GDM1 (cell line): ENCODE measurements at places on chromosomes 12 and 14.

GRCh38 chr12:88562846-88563582 is 17.3 kb downstream of the KITLG start:
- no peak for DNase-seq

GRCh38 chr12:92425165-92425564 is 277.6 kb upstream of the PLEKHG7 start:
- DNase-seq = no peak

DNA sequence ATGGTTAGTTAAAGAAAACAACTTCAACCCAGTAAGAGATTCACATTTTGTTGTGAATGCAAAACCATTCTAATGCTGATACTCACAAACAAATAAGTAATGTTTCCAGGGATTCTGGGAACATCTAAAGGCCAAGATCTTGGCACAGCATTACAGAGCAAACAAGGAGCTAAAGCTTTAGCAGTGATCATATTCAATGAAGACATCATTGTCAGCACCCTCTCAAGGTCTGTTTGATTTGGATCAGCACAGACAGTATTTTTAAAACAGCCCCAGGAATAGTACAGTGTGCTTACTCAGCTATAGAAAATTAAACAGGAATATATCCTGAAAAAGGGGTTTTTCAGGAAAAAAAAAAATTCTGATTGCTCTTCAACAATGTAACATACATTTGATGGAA is 71.4 kb downstream of the TMEM260 start:
- no peak for DNase-seq

DNA sequence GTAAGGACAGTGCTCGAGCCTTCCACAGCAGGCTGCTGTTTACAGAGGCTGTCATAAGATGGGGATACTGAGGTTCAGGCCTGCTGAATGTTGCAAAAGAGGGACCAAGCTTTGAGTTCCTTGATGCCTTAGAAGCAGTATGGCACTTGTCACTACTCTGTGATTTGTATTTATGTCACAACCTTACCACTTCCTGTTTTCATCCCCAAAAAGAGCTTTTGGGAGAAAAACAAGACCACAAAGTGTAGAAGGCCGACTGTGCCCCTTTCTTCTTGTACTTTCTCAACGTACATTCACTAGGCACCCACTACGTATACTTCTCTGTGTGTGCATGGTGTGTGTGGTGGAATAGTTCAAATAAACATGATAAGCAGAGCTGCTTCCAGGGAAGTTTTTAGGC is 90.1 kb downstream of the DRAM1 start:
- no peak for DNase-seq

DNA sequence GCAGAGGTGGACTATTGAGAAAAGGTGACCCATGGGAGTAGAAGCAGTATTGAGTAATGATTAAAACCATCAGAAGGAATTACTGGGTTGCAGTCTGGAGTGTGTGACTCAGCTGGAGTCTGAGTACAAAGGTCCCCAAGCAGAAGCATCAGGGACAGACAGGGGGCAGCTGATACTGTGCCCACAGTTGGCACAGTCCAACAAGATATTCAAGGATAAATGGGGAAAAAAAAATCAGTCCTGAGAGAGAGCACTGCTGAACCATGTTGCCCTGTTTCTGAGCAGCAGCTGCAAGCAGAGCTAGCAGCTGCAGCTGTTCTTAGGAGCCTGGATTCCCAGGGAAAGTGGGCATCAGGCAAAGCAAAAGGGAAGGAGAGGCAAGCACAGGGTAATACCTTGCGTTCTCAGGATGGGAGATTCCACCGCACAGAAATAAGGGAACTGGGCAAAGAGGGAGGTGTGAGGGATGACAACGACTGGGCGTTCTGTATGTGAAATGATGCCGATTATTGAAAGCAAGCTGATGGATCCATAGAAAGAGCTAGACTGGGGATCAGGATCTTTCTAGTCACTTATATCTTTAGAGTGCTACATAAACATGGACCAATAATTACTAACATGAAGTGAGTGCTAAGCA is 17.7 kb downstream of the NEUROD4 start:
- no peak for DNase-seq

DNA sequence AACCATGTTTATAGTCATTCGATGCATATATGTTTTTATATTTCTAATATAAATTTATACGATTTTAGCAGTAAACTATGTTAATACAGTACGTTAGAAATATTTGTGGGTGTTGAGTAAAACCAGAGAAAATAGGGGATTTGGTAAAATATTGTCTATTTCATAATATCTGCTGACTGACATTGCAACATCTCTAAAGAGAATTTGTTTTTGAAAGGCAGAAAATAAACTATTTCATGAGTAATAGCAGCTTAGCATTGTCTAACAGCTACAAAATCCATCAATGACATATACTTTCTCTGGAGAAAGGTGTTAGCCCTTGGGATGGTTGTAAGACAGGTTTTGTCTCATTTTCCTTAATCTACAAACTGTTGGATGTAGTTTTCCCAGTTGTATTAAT is 144.9 kb downstream of the PDE3A start:
- DNase-seq = no peak

DNA sequence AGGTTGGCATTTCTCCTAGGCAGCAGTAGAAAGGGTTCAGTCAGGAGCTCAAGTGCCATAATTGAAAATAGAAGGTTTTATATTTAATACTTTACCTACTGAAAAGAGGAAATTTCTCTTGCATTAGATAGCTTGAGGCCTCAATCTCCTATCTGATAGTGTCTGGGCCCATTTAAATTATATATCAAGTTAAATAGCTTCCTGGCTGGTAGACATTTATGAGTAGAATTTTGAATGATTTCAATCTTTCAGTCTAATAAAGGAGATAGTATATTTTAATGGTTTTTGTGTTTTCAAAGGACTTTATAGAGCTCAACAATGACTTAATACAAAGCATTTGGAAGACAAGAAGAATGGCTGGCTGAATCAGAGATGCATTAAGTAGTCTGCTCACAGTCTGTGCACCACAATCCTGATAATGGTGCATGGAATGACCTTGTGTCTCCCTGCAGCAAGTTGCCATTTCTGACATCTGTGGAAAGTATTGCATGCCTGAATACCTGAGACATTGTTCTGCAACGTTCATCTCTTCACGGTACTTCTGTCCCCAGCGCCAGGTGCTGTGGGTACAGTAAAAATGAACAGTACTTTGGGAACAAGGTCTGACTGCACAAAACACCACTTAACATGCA is 974.1 kb downstream of the TMTC2 start:
- DNase-seq = no peak

GRCh38 chr12:47557386-47557785 is 148.4 kb downstream of the RPAP3 start:
- no peak for DNase-seq

GRCh38 chr14:59309291-59309900 is 120.9 kb downstream of the DAAM1 start:
- peak; percentile 12 for DNase-seq

GRCh38 chr12:115341442-115341841 is 657.5 kb upstream of the TBX3 start:
- no peak for DNase-seq

- no peak for DNase-seq
Observed at GRCh38 chr12:111304642-111305071, 64.2 kb downstream of the PHETA1 start.

- no peak for DNase-seq
Observed at GRCh38 chr12:99108924-99109323, 463.8 kb downstream of the APAF1 start.

GRCh38 chr12:76084863-76085519 is 506 bp upstream of the NAP1L1 start:
- peak; percentile 72 for DNase-seq

GRCh38 chr14:70924521-70924920 is 17.3 kb downstream of the PCNX1 start:
- DNase-seq = no peak

GRCh38 chr12:62379723-62380045 is 86.9 kb upstream of the MON2 start:
- DNase-seq = no peak

DNA sequence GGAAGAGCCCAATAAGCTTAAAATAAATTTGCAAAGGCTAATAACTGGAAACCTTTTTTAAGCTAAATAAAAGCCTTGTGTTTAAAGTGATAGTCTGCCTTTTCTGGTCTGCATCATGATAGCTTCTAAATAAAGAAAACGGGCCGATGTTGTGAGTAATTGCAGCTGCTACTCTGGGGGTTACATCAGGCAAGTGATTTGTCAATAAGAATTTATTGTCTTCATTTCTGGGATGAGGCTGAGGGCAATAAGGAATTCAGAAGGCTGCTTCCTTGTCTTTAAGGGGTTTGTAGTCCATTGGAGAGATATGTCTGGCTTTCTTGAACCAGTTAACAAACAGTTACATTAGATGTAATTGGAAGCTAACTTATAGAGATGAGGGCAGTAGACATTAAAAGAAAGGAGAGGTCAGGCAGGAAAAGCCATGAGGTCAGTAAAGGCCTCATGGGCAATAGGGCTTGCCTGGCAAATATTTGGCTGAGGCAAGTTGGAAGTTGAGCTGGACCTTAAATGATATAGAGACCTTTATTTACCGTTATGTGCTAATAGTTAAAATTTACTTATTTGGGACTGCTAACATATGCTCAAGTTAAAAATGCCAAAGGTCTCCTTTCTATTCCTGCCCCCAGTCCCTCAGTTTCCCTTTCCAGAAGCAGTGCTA is 85.0 kb downstream of the CRADD start:
- no peak for DNase-seq

DNA sequence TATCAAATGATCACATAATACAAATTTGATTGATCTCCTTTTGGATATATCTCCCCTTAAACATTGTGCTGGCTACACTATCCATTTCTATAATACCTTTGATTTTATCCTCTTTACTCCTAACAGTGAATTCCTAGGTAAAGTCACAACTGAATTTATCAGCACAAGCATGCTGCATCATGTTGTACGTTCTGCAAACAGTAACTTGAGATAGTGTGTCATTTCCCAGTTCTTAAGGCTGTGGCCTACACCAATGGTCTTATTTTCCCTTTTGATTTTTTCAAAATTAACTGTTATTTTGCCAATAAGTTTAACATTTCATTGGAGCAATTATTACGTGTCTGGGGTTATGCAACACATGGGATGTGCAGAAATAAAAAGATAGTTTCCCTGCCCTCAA is 24.8 kb downstream of the PRKCH start:
- DNase-seq = no peak

GRCh38 chr14:53367644-53368026 is 214.5 kb upstream of the DDHD1 start:
- no peak for DNase-seq

- no peak for DNase-seq
Observed at GRCh38 chr14:43792980-43793379, 714.1 kb downstream of the FSCB start.

DNA sequence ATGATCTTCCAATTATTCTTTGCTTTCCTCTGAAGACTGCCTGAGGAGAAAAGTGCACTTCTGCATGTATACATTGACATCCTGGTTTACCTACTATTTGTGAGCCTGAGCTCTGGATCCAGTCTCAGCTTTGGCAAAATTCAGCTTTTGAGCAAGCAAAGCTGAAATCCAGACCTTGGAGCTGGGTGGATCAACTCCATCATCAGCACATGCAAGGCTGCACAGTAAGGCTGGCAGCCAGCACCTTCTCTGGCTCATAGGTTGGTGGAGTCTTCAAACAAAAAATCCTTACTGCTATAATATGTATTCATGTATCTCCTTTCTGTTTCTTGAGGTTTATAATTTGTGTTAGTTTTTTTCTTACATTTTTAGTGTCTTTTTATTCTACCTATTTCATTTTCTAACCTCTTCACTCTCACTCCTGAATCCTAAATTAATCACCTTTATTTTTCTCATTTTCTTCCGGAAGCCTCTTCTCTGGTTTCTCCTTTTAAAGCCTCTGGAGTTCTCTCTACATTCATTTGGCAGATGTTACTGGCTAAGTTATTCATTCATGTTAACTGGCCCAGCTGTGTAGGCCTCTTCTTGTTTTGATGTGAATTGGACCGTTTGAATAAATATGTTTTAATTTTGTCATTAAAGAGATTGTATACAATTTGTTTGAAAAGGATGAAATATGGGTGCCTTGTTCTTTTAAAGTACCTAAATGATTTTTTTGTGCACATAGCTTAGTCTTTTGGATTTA is 224.8 kb downstream of the DACT1 start:
- DNase-seq = no peak

GRCh38 chr12:107320033-107320928 is 226.9 kb upstream of the CRY1 start:
- DNase-seq = no peak

DNA sequence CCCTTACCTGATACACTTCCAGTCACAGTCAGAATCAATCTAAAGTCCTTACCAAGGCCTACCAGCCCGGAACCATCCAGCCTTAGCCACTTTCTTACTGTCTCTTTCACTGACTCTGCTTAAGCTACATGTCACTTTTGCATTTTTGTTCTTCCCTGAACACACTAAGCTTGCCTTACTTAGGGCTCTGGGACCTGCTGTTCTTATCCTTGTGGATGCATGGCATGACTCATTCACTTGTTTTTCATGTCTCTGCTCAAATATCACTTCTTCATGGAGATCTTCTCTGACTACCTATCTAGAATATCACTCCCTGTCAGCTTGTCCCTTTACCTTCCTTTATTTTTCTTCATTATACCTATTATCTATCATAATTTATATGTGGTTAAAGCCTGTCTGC is 65.6 kb upstream of the ZDHHC17 start:
- DNase-seq = no peak

DNA sequence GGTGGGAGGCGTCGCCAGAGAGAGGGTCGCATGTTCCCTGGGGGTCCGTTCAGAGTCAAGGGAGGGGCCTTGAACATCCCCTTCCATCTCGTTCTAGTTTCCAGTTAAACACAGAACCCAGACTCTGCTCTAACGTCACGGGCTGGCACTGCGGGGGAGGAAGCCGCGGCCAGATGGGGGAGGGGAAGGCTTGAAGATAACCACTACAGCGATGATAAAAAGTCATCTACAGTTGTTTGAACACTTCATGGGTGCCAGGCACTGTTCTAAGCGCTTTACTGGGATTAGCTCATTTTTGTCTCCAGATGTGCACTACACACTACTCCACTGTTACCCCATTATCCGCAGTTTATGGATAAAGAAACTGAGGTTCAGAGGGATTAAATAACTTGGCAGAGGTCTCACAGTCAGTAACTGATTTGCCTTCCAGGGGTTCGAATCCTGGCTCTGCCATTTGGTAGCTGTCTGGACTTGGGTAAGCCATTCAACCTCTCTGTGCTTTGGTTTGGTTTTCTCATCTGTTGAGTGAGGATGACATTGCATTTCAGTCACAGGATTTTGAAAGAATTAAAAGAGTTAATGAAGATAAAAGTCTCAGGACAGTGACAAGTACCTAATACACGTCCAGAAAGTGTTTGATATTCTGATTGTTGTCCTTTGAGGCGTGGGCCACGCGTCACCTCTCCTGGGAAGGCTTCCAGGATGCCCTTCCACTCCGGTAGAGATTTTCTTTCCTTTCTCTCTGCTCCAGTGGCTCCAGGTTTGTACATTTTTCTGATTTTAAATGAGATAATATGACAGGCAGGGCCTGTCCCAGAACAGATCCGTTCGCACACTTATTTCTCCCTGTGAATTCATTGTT is 798 bp upstream of the RASAL1 start:
- DNase-seq = no peak
